ENCODE measurements at places on chromosomes 6 and 20.
A peak's percentile ranks its signal among the peaks of the same experiment; 100 is the strongest.

DNA sequence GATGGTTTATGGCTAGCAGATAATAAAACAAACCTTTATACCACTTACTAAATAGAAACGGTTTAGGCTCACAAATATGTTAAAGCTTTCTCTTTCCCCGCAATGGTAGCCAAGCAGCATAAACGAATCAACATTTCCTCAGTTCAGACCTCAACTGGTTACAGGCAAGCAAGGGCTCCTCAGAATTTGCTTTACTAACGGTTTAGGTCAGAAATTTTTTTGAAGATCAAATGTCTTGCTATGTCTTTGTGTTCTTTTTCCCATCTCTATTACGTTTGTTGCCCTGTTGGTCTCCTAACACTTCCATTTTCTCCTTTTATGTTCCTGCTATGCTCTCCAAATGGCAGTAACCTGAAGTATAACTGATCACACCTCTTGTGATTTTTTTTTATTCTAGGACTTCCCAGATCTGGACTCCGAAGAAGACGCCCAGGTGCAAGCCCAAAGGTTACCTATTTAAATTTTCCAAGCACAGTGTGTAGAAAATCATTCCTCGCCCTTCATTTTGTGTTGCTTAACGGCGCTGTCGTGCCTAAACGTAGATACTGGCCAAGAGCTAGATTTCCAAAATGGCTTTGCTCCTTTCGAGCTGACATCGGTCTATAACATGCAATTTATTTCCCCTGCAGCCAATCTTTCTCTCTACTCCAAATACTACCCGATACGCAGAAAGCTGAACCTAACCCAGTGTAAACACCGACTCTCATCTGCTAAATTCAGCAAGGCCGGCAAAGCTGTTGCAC is 717 bp upstream of the ASF1A start:
- peak; percentile 86 for DNase-seq

DNA sequence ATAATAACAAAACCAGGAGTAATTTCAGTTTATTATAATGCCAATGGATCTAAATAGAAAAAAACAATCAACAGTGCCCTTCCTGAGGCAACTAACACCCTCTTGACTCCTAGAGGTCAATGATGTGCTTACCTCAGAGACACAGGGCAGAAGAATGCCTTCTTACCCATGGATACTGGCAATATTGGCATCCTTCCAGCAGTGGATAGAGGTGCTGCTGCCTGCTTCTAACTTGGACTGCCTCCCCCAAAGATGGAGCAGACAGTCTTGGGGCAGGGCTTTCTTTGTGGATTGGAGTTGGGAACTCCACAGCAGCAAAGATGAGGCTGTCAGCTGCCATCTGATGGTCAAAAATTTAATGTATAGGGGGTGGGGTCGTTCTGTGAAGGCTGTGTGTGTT is 78.7 kb downstream of the AK9 start:
- DNase-seq = peak; percentile 10

DNA sequence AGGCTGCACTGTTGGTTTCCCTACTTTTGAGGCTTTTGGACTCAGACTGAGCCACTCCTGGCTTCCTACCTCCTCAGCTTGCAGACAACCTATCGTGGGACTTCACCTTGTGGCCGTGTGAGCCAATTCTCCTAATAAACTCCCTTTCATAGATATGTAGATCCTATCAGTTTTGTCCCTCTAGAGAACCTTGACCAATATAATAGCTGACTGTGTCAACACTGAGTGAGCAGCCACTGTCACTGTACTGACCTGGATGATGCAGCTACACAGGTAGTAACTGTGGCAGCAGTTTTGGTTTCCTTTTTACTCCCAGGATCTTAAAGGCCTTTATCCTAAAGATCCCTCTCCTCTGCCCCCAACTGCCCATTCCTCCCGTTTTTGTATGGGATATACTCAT is 70.2 kb downstream of the SLC22A3 start:
- DNase-seq = no peak

- DNase-seq = no peak
These were observed 665.2 kb downstream of the DOK5 start for GRCh38 chr20:55140631-55141030.

DNA sequence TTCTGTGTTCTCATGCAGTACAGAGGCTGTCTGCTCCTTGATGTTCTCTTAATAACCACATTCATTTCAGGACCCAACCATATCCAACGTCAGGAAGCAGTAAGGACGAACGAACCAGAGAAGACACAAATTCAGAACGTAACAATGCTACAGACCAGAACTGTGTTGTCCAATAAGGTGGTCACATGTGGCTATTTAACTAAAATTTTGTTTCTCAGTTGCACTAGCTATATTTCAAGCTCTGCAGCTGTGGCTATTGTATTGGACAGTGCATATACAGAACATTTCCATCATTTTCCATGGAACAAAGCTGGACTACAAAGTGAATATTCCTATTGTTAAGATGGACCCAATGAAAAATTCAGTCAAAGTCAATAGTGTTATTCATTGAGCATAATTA is 27.0 kb downstream of the MAP7 start:
- no peak for DNase-seq

GRCh38 chr6:135902756-135903331 is 51.3 kb downstream of the PDE7B start:
- no peak for DNase-seq

- DNase-seq = no peak
These were observed 212.3 kb upstream of the CDYL start for GRCh38 chr6:4563877-4564276.

- DNase-seq = peak; percentile 68
These were observed 513.5 kb upstream of the JARID2 start for GRCh38 chr6:14732226-14732843.

DNA sequence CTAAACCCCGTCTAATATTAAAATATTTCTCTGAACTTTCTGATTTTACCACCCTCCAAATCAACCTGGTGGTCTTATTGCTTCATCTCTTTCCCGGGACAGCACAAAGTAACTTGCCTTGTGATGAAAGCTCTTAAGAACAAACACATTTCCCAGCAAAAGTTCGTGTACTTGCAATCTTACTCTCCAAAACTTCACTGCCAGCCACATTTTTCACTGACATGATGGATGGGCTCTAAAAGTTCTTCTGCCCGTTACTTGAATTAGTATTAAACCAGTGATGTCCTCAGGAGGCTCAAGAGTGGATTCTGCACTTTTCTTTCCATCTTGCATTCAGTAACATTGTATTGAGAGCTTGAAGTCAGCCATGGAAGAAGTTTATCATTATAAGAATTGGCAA is 731.6 kb upstream of the GJE1 start:
- DNase-seq = no peak

DNA sequence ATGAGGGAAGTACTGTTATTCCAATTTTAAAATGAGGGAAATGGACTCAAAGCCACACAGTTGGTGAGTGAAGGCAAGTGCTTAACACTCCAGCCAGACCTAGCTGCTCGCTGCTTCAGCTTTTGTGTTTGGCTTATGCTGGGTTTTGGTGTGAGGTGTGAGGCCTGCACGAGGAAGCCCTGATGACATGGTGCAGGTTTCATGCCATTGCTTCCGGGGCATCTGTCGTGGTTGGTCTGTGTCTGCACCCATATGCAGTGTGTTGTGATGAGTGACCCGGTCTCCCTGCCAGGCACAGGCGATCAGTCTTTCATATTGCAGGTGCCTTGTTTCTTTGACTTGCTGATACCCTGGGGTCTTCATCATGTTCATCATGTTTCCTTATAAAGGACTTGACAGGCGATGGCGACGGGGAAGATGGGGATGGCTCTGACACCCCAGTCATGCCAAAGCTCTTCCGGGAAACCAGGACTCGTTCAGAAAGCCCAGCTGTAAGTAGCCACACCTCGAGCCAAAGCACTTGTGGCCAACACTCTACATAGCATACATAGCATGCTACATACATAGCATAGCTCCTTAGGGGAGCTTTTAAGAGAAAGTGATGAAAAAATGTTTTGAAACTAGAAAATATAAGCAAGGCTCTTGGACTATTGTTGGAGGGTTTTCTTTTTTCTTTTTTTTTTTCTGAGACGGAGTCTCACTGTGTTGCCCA is 22.3 kb downstream of the DNMT3B start:
- no peak for DNase-seq

GRCh38 chr20:10522328-10522727 is 87.2 kb downstream of the SLX4IP start:
- no peak for DNase-seq

DNA sequence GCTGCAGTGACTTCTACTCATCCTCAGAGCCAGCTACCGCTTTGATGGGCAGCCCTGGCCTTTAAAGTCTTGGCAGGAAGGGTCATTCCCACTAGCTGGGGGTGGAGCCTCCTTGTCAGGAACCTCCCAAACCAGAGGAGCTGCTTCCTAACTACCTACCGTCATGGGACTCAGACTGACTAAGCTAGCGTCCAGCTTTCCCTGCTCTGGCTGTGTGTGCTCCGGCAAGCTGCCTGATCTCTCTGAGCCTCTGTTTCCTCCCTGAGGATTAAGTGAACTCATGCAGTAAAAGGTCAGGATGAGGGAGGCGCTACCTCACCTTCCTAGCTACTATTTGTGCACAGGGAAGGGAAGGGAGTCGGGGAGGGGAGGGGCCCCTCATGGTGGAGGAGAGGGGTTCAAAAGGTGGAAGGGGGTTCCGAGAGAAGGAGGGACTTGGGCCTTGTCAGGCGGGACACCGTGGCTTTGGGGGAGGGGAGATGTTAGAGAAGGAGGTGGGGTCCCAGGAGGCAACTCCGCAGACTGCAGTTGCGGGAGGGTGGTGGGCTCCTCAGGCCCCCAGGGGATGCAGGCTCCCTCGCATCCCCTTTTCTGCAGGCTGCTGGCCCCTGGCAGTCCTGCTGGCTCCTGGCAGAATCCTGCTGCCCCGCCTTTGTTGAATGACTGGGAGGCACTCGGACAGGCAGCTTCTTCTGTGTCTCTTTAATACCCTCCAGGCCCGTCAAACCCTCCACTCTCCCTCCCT is 9.8 kb downstream of the DUSP15 start:
- no peak for DNase-seq

GRCh38 chr6:26123947-26124780 is 36.9 kb downstream of the HFE start:
- DNase-seq = peak; percentile 99
